ENCODE measurements at places on chromosomes 1 and 21.
A peak's percentile ranks its signal among the peaks of the same experiment; 100 is the strongest.

GRCh38 chr1:227777156-227777555, 38.3 kb upstream of the PRSS38 start:
- DNase-seq, result no peak

GRCh38 chr1:159835862-159836525, 9.3 kb downstream of the SLAMF8 start:
- no peak for DNase-seq

GRCh38 chr21:29786496-29787360, 153.1 kb downstream of the GRIK1 start:
- no peak for DNase-seq

- DNase-seq, result no peak
Observed at GRCh38 chr1:234675572-234675971, 65.6 kb upstream of the IRF2BP2 start.

- no peak for DNase-seq
Observed at GRCh38 chr1:17013491-17014320, 2.0 kb upstream of the ATP13A2 start.

DNA sequence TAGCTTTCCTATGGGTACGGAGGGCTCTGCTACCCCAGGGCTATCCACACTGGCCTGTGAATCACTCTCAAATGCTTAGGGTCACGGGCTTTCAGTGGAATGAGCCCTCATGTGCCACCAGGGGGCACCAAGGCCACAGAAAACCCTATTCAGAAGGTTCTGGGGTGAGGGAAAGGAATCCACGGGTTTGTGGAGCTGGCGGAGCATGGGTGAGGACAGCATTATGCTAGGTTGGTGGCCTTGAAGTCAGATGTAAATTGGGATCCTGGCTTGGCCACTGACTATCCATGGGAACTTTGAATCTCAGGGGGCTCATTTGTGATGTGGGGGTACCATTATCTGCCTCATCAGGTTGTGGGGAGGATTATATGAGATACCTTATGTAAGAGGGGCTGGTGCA, 5.1 kb upstream of the LAMTOR5 start:
- no peak for DNase-seq

- DNase-seq, result no peak
Observed at GRCh38 chr1:17188217-17188616, 16.7 kb upstream of the PADI1 start.

- no peak for DNase-seq
Observed at GRCh38 chr1:79726321-79726720, 719.8 kb upstream of the ADGRL4 start.

DNA sequence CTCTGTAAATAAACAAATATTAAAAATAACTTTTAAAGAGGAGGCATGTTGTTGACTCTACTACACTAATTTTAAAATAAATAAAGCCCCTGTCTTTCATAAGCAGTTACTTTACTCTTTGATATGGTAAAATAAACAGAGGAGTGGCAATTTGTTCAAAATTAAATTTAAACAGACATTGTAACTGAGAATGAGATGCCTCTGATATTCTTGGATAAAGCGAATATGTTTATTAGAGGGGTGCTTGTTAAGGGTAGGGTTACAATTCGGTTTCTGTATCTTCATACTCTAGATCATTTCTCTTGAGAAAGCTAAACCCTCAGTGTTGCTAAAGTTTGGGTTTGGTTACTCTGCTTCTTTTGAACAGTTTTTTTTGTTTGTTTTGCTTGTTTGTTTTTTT, 19.6 kb downstream of the LPAR3 start:
- DNase-seq, result no peak

DNA sequence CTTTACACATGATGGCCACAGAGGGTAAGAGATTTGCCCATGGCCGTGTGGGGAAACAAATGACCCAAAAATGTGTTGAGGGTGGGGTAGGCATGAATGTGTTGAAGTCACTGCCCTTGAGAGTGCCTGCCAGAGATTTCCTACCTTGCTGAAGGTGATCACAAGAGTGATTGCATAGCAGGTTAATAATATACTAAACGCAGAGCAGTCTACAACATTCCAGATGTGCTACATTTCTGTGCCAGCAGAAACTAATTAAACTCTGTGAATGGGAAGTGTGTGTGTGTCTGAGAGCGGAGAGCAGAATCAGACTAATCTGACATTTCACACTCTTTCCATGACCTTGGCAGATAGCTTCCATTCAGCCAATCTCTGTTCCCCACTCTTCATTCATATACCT, 93.3 kb upstream of the CD53 start:
- DNase-seq, result no peak

DNA sequence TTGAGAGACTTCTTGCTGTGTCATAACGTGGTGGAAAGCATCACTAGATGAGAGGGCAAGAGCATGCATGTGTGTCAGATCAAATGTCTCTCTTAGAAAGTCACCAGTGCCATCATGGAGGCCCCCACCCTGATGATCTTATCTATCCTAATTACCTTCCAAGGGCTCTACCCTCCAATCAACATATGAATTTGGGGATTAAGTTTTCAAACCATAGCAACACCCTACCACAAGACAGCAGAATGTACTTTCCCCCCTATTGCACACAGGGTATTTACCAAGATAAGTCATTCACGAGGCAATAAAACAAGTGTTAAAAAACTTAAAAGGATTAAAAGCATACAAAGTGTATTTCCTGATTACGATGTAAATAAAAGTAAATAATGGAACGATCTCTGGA, 515.6 kb downstream of the LMO4 start:
- DNase-seq, result no peak

- no peak for DNase-seq
Observed at GRCh38 chr1:45512641-45513054, 9.0 kb downstream of the PRDX1 start.

- no peak for DNase-seq
Observed at GRCh38 chr1:53319296-53320101, 8.4 kb downstream of the LRP8 start.

GRCh38 chr1:115062542-115063004, 26.7 kb downstream of the TSPAN2 start:
- DNase-seq, result no peak

GRCh38 chr1:181353526-181353925, 129.8 kb upstream of the CACNA1E start:
- no peak for DNase-seq

DNA sequence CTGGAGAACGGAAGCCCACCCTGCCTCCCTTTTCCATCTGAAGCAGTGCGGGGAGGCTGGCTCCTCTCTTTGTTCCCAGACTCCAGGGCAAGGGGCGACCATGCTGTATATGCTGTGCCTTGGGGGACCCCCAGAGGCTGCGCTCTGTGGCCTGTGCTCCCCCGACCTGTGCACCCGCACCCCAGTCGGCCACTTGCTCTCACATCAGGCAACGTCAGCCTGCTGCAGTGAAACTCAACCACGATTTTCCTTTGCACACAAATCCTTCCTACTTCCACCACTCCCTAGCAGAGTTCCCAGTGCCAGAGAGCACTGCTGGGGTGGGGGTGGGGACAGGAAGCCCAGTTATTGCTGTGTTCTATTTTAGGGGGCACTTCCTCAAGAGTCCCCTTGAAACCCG, 52.5 kb downstream of the SIM2 start:
- no peak for DNase-seq

- DNase-seq, result peak; percentile 41
Observed at GRCh38 chr1:203038891-203039608, 12.8 kb downstream of the PPFIA4 start.

DNA sequence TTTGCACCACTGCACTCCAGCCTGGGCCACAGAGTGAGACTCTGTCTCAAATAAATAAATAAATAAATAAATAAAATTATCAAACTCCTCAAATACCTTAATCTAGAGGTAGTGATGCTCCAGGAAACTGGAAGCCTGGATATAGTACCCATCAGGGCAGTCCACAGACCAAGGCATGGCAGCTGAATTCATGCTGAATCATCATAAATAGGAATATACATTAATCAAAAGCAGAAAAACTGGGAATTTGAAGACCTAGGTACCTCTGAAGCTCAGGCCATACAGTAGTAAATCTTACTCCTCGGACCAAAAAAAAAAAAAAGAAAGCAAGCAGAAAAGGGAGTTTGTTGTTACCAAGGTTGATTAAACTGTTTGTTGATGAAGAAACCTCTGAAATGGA, 184.2 kb upstream of the CHODL start:
- DNase-seq, result no peak

DNA sequence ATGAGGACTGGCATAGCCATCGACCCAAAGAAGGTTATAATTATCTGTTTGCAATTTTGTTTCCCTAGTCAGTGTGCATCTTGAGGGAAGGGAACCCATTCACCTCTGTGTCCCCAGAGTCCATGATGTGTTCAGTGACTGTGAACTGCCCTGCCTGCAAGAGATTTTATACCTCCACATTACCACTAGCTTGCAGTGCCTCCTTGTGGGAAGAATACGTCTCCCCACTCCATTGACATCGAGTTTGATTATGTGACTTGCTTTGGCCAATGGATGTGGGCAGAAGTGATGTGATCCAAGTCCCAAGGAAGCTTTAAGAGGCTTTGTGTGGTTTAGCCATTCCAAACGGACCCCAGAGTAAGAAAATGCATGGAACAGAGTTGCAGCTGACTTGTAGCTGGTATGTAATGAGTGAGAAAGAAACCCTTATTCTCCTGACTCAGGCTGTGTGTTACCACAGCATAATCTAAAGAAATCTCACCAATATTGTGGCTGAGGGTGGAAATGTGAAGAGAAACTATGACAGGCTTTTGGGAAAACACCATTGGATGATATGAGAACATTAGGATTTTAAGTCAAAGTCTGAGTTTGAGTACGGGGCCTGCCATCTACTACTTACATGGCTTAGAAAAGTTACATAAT, 47.8 kb upstream of the NRDC start:
- no peak for DNase-seq

DNA sequence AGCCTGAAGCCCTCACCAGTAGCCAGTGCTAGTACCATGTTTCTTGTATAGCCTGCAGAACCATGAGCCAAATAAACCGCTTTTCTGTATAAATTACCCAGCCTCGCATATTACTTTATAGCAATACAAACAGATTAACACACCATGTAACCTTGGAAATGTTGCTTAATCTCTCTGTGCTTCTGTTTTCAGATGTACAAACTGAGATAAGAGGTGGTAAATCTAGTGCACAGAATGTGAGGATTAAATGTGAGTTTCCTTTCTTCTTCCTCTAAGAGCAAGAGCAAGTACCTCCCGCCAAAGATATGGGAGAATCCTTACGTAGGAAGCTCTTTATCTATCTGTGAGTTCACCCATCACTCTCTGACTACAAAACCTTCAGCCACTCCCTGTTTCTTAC, 128.4 kb downstream of the HIVEP3 start:
- no peak for DNase-seq

DNA sequence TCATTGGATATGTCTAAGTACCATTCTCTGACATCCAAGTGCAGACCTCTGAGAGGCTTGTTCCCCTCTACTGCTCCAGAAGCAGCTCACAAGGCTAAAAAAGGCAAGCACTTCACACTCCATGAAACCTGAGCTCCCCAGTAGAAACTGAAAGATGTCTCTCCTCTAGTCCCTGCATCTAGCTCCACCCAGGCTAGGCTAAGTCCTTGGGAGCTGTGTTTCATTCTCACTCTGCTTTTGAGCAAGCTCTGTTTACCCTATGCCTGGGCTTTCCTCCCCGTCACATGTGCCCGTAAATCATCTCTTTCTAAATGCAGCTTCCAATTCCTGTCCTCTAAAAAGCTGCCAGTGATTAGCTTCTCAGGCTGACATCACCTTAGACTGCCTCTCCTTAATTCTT, 39.0 kb downstream of the LRRC71 start:
- no peak for DNase-seq

GRCh38 chr1:182977480-182977879, 24.5 kb upstream of the SHCBP1L start:
- DNase-seq, result no peak

GRCh38 chr1:56034847-56035481, 544.4 kb downstream of the PLPP3 start:
- DNase-seq, result no peak

GRCh38 chr1:192147696-192148095, 10.6 kb upstream of the RGS18 start:
- no peak for DNase-seq

- no peak for DNase-seq
Observed at GRCh38 chr1:15016001-15016400, 137.5 kb upstream of the TMEM51 start.

Measured in NCI-H1417 treated with DMSO at 0.1 percent for 48 hours (cell line).